Activated CD4-positive, alpha-beta memory T cell treated with anti-CD3 and anti-CD28 coated beads for 36 hours (primary cell): ENCODE measurements at places on chromosomes 4 and X. TPM values are rescaled to one million over a fixed set of nuclear protein-coding genes. Genes with fewer than 3 reads are reported as not detected.

- DNase-seq, result no peak
Observed at GRCh38 chr4:153161226-153161963, 42.8 kb upstream of the TRIM2 start.

DNA sequence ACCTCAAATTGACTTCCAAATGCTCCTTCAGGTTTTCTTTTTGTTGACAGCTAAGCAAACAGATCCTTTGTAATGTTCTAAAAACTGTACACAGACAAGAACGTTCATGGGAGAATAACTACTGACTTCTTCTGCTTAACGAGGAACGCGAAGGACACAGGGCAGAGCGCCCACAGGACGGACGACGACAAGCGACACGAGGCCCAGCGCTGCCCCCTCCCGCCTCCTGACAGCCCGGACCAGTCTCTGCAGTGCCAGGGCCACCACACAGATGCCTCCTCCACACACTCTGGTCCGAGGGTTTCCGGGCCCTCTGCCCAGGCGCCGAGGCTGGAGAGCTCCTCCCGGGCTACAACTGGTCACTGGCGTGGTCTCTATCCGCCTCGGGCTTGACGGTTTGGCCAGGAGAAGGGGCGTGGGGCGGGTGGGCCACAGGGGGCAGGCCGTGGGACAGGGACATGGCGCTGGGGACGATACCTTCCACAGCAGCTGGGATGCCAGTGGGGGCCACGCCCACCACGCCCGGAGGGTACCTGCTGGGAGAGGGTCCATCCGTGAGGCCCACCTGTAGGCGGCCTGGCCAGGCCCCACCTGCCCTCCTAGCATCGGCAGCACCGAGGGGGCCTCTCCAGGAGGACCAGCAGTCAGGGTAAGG, 36.9 kb downstream of the CTBP1 start:
- DNase-seq, result no peak

DNA sequence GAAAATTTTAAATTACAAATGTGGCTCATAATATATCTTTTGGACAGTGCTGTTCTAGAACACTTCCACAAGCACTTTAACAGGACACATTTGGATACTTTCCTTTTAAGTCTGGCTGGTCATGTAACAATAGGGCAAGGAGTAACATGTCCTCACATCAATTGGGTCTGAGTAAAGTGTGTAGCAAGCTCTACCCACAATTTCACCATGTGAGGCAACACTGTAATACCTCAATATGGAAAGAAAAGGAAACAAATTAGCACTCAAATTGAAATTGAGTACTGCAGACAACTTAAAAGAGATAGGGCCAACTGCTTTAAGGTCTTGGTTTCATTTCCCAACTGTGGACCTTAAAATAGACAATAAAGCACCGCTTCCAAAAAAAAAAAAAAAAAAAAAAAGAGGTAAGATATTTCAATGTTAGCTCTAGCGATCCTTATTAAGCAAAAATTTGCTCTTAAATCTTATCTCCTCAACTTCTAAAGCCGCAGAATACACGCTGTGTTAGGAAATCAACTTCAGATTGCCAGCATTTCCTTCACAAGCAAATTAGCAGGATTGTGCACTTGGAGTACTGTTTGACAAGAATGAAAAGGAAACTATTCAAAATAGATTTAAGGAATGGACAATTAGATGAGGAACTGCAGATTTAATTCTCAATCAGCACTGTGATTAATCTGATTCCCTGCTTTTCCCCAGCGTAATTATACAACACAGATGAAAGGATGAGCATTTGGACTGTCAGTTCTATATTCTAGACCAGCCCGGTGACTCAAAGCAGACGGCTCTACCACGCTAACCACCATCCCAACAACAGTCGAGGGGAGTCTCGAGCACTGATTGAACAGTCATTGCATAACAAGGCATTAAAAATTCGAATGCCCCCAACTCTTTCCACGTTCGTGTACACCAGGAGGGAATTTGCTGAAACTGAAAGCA, 1.6 kb downstream of the CASK start:
- peak; percentile 67 for DNase-seq

DNA sequence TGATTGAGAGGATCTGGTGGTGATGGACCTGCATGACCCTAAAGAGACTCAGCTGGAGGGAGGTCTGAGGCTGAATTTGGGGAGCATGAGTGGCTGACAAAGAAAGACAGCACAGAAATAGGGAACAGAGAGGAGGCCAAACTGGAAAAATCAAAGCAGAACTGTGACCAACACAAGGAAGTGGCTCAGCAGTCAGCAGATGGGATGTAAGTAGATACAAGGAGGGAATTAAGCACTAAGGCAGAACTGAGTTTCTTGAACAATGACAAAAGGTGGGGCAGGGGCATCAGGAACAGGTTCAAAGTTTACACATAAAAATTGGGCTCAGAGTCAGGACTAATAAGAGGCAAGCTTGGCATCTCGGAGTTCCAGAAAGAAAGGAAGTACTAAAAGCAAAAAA, 144.3 kb upstream of the KLF3 start:
- no peak for DNase-seq

DNA sequence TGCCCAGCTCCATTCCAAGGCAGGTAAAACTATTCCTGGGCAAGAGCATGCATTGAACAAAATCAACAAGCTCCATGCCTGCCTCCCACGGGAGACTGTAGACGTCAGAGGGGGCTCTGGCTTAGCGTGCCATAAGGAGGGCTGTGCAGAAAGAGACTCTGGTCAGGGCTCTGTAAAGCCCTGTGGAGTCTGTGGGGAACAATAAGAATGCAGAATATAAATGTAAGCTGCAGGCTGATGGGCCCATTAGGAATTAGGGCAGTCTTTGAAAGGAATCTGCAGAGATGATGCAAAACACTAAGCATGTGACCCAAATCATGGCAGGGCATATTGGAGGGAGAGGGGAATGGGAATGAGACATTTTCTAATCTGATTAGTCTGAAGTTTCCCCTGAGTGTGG, 170.3 kb downstream of the EFHC2 start:
- DNase-seq, result no peak

GUF1 gene
- total RNA-seq, result 25.8 TPM

- peak; percentile 77 for DNase-seq
Observed at GRCh38 chrX:124406294-124407014, 60.1 kb downstream of the SH2D1A start.

MAGEE1 gene
- 3.2 TPM for total RNA-seq

PAGE2B gene
- total RNA-seq, result 1.2 TPM

DNA sequence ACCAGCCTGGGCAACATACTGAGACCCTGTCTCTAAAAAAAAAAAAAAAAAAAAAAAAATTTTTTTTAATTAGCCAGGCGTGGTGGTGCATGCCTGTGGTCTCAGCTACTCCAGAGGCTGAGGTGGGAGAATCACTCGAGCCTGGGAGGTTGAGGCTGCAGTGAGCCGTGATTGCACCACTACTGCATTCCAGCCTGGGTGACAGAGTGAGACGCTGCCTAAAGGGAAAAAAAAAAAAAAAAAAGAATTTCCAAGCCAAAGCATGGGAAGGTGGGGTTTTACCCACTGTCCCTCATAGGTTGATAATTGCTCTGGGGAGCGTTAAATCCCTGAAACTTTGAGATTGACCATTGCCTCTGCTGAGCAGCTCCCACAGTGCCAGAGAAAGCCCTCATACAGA, 427.5 kb downstream of the BCOR start:
- DNase-seq, result no peak

ASMT gene
- total RNA-seq, result 0.52 TPM
